HFFc6 (cell line): ENCODE measurements at places on chromosomes 12 and 14.

DNA sequence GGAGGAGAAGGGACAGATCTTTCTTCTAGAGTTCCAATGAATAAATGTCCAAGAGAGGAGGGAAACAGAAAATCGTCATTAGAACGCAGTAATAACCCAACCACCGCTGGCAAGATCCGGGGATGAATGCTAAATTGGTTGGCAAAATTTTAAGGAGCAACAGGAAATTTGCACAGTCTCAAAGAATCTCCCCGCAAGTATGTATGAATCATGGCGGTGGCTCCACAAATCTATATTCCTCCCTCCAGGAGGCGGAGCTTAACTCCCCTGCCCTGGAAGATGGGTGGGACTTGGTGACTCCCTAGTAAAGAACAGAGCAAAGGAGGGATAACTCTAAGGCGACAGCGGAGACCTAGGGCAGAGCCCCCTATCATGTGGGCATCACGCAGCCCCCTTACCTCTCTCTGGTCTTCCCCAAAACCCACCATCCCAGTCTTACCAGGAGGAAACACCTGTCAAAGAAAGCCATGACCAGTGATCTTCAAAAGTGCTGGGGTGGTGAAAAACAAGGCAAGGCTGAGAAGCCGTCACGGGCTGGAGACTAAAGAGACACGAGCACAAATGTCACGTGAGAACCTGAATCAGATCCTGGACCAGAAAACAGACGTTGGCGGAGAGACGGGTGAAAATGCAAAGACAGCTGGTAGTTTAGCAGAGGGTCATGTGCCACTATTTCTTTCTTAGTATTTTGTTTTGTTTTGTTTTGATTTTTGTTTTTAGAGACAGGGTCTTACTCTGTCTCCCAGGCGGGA, 125.8 kb downstream of the NCOR2 start:
- peak; percentile 85 for DNase-seq

GRCh38 chr14:60632777-60633176, 16.5 kb downstream of the SIX1 start:
- DNase-seq, result no peak

GRCh38 chr14:22554498-22555383, 34.3 kb downstream of the DAD1 start:
- no peak for DNase-seq

DNA sequence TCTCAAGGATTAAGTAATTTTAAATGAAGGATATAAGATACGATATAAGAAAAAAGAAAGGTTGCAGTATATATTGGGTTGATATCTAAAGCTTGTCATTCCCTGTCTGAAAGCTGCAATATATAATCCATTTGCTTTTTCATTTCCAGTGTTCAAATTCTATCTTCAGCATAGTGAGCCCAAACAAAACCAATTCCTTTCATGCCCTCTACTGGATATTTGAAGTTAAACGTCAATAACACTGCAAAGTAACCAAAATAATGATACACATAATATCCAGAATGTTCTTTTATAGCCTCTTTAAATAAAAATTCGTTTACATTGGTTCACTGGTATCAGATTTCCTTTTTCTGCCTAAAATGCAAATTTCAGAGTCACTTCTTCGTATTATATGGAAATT, 64.5 kb upstream of the DAAM1 start:
- peak; percentile 32 for DNase-seq

- DNase-seq, result peak; percentile 33
Observed at GRCh38 chr14:96245710-96246538, 10.1 kb upstream of the BDKRB1 start.

DNA sequence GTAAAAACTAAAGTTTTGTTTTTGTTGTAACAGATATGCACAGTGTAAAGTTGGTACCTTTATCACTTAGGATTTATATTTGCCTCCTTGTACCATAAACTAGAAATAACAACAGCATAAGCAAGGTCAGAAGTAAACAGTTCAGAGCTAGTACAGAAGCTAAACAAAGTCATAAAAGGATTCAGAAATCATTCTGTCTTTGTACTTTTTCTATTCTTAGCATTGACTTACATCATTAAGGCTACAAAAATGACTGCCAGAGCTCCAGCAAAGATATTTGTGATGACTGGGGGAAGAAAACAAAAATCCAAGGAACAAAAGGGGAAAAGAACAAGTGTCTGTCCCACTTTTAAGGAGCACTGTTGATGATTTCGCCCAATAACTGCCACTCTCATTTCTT, 347.2 kb downstream of the CCDC91 start:
- no peak for DNase-seq

DNA sequence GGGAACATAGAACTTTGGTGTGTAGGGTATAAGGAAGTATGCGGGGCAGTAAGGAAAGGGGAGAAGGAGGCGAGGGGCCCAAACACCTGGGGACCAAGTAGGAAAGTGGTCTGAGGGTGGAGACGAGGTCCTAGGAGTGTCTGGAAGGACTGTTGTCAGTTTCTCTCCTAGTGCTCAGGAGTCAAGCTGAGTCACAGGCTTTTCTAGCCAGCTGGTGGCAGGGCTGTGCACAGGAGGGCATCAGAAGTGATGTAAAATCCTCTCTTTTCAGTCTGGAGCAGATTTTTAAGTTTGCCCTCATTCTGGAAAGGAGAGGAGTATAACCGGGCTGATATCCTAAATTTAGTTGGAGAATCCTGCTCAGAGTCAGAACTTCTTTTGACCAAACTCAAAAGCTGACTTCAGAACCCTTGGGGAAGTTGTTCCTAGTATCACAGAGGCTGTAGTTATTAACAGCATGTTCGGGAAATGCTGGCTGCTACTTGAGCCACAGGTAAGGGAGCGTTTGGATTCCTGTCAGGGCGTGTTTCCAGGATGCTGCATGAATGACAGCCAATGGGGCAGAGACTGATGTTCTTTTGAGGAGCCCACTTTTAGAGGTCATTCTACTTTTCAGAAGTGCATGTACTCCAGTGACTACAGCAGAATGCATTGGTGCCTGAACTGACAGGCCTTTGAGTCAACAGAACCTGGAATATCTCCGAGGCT, 19.3 kb downstream of the ZNF664 start:
- DNase-seq, result no peak
